Brain (organoid and tissue), 16 donors: ENCODE measurements at places on chromosomes 2 and 18. TPM values are rescaled to one million over a fixed set of nuclear protein-coding genes. Genes with fewer than 3 reads are reported as not detected.

SULT1C4 gene
- 9.2 TPM for polyA plus RNA-seq

GRCh38 chr2:165827016-165827920 lies 33.2 kb upstream of the GALNT3 start:
- no peak for DNase-seq

RAD51AP2 gene
- polyA plus RNA-seq: not detected

DNA sequence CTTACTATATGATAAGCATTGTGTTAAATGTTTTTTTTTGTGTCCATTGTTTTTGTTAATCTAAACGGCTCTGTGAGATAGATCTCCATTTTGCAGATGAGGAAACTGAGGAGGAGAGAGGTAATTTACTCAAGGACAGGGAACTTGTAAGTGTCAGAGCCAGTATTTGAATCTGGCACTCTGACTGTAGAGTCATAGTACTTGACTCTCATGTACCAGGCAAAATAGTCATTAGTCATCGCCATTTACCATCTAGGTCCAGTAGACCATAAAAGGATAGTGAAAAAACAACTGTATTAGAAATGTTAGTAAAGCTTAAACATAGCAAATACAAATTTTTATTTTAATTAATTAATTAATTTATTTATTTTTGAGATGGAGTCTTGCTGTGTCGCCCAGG lies 4.8 kb downstream of the PSMD14 start:
- DNase-seq: no peak

DNA sequence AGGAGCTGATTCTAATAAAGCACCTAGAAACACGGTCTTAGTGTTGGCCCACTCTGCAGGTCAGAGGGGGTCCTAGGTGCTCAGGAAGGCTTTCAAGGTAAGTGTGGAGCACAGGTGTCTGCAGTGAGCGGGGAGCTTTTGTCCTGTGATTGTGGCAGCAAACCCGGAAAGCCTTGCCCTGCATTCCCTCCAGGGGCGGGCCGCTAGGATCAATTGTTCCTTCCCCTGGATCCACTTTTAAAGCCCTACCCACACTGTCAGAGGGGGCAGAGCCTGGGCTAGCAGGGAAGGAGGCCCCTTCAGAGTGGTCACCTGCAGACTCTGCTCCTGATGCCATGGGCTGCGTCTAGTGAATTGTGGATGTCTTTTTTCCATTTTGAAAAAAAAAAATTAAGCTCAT lies 176.0 kb downstream of the CTIF start:
- DNase-seq: no peak

SLC11A1 gene
- polyA plus RNA-seq: 1.7 TPM
